Thymus (tissue), 14 donors: ENCODE measurements at places on chromosomes 2 and 18.

- H3K4me1 ChIP-seq = no peaks in the 10 kb centered on the region
- no peaks in the 10 kb centered on the region for H3K36me3 ChIP-seq
- DNase-seq = no peak
- H3K27me3 ChIP-seq = no peaks in the 10 kb centered on the region
These were observed 135.0 kb downstream of the SP3 start for GRCh38 chr2:173830170-173830569.

GRCh38 chr18:63284827-63285733 lies 34.5 kb downstream of the BCL2 start:
- H3K36me3 ChIP-seq = peaks cover 11% of the 10 kb centered on the region

DNA sequence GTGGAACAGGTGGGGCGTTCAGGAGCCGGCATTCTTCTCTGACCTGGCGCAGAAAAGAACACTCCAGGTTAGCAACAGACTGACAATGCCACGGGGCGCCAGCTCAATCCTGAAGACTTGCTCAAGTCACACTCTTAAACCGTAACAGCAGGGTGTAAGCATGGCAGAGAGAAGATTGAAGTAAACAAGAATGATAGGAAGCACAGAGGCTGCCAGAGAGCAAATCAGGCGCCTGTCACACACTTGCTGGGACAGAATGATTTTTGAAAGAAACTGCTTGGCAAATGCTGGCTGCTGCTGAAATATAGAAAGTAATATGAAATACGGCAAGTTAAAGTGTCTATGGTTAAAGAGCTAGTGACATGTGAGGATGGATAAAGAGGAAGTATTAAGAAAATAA lies 80.5 kb downstream of the MEP1B start:
- H3K27me3 ChIP-seq = no peaks in the 10 kb centered on the region
- no peak for DNase-seq
- H3K4me3 ChIP-seq = no peak overlapping the region
- no peak overlapping the region for H3K27ac ChIP-seq
- H3K4me1 ChIP-seq = no peaks in the 10 kb centered on the region

- H3K4me3 ChIP-seq = no peak overlapping the region
- no peaks in the 10 kb centered on the region for H3K4me1 ChIP-seq
- DNase-seq = no peak
- no peaks in the 10 kb centered on the region for H3K27me3 ChIP-seq
These were observed 90.7 kb downstream of the NCKAP5 start for GRCh38 chr2:133477616-133477990.

DNA sequence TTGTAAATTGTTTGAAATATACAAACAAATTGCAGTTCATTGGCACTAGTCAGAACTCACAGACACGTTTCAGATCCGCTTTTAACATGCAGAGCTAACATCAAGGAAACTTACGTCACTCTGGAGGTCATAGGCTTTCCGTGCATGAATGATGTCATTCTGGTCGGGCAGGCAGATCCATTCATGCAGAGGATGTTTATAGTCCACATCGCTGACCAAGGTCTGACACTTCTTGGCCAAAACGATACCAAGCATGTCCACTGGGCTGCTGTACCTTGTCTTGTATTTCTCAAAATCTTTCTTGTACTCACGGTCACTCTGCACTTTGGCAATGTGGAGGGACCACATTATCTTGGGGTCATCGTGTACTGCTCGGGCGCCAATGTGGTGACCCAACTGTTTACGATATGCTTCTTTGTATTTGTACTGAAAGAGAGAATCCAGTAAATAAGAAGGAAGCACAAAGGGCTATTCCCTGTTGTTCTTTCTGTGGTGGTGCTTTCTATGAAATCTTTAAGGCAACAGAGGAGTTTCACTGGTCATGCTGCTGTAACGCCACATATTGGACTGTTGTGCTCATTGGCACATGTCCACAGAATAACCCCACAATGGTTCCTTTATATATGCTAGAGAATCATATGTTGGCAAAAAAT lies 114.8 kb downstream of the NEB start:
- H3K36me3 ChIP-seq = no peaks in the 10 kb centered on the region
- H3K4me1 ChIP-seq = no peaks in the 10 kb centered on the region
- no peak for DNase-seq
- no peaks in the 10 kb centered on the region for H3K27me3 ChIP-seq
- H3K27ac ChIP-seq = no peak overlapping the region
